Spleen (tissue), 13 donors: ENCODE measurements at places on chromosomes 7 and 10. TPM values are rescaled to one million over a fixed set of nuclear protein-coding genes. Genes with fewer than 3 reads are reported as not detected.

GRCh38 chr10:131700506-131700905 lies 200.3 kb upstream of the PPP2R2D start:
- DNase-seq: peak; percentile 64

- no peak for DNase-seq
These were observed 54.0 kb upstream of the NMT2 start for GRCh38 chr10:15222511-15222910.

The LIPN gene
- total RNA-seq: 2.3 TPM

GRCh38 chr7:118995350-118995749 lies 770.8 kb downstream of the ANKRD7 start:
- DNase-seq: no peak

GRCh38 chr10:26624006-26624405 lies 73.5 kb upstream of the PDSS1 start:
- DNase-seq: no peak

DNA sequence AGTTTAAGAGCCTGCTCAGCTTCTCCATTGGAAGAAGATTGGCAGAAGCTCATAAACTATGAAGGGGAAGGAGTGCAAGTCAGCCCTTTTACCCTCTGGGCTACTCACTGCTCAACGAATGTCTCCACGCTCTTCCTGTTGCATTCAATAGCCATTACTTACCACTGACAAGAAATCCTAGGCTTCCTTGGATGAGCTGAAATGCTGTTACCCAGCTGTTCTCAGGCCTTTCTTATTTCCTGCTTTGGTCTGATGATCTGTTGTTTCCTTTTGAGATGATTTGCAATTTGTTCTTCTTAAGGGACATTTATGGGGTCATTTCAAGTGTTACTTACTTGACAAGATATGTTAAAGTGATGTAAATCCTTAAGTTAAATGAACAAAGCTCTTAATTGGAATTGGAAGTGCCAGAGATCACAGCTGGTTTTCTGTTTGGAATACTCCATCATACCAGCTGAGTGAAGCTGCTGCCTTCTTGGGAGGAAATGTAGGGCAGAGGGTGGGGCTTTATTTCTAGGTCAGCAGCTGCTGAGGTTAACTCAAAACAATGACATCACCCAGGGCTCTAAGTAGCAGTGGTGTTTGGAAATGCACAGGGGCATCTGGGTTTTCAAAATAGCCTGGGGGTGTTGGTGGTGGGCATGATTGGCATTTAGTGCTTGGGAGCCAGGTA lies 170.0 kb downstream of the PRKCQ start:
- DNase-seq: no peak

DNA sequence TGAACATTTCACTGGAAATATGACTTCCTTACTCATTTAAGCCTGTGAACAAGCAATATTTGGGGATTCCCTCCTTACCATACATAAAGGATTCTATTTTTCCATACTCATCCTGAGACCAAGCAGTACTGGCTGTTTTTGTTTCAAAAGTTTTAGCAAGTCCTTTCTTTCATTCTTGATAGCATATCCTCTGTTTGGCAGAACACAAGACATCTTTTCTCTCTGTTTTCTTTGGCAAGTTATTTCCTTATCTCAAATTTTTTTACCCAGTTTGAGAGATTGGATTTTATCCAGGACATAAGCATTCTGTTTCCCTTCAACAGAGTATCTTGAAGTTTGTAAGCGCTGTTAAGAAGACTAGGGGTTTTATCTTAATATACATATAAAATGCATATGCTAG lies 3.0 kb upstream of the WASL start:
- DNase-seq: no peak

GRCh38 chr7:63789378-63790176 lies 209.1 kb upstream of the ZNF722 start:
- DNase-seq: no peak

The COBL gene
- total RNA-seq: 0.67 TPM

DNA sequence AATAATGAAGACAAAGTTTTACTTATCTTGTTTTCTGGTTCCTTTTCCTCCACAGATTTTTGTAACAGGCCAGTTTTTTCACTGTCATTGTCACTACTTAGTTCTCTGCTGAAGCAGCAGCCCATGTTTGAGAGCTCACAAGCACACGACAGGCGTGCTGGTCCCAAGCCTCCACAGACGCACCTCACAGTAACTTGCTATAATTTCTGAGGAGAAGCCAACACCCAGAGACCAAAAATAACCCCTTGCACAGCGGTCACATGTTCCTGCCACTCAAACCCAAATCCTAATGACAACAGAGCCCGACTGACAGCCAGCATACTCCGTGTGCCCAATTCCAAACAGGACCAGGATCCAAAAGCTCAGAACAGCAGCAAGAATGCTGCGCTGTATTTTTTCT lies 58.5 kb downstream of the LARP4B start:
- DNase-seq: no peak

The SDK1 gene
- 38.2 TPM for total RNA-seq

The IGF2BP3 gene
- 6.8 TPM for total RNA-seq

DNA sequence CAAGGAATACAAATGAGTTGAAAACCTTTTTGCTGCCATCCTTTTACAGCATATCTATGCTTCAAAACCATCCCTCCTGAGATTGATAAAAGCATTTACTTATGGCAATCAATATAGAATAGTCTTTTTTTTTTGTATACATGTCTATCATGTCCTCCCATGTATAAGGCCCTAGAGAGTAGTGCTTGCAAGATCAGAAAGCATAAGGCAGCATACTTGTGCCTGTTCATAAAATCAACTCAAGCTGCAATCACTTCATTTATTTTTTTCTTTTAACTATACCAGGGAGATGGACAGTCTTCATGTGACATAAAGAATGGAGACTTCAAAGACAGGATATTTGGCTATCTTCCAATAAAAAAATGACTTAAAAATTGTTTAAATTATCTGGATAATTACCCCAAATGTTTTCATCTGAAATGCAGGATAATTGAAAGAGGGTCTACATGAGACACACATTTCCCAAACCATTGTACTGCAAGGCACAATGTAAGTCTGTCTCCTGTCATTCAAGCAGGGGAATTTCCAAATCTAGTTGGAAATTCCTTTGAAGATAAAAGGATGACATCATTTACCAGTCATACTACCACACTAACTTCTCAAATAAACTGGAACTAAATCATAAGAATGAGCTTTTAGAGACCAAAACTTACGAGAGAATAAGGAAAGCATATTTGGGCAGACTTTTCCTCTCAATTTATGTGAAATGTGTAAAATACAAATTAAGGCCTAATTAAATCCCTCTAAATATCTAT lies 22.5 kb downstream of the LRRN3 start:
- no peak for DNase-seq
